ENCODE measurements at places on chromosomes 11 and 22.

- no peak for DNase-seq
These were observed 88.3 kb downstream of the EFCAB6 start for GRCh38 chr22:43723816-43724215.

GRCh38 chr22:25582946-25583345, 18.5 kb downstream of the GRK3 start:
- DNase-seq: no peak

DNA sequence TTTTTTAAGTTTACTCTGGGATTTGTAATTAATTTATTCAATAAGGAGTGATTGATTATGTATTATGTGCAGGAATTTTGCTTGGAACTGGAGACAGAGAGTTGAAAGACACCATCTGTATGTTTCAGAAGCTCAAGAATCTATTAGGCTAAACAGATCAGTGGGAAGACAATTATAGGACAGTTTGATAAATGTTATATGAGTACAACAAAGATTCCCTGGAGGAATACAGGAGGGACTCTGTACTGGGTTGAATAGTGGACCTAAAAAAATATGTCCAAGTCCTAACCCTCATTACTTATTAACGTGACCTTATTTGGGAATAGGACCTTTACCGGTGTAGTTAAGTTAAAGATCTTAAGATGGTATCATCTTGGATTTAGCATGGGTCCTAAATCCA, 681.2 kb downstream of the NELL1 start:
- no peak for DNase-seq

DNA sequence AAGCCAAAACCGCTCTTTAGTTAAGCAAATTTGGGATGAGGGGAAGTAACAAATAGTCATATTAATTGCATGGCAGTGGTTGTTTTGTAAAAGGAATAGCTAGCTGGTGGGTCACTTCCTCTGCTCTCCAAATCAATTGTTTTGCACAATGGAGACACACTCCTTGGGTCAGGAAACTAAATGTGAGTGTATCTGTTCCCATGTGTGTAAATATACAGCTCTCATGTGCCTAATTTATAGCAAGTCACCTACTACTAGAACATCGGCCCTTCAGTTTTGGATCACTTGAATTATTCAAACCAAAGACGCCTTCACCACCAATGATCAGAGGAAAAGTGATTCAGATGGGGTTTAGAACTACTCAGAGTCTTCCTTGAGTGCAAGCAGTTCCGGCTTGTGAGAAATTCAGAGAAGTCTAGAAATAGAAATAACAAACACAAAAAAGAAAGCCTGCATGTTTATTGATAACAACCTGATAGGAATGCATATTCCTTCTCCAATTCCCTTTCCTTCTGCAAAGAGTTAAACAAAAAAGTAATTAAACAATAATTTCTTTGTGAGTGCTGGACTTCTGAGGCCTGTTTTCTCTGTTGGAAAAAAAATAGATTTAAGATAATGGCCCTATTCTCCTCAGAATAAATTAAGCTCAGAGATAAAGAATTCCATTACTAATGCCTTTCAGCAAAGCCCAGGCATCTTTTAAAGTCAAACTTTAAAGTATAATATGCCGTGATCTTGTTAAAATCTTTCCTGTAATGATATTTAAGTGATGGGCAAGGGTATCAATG, 100.4 kb downstream of the KIRREL3 start:
- no peak for DNase-seq

DNA sequence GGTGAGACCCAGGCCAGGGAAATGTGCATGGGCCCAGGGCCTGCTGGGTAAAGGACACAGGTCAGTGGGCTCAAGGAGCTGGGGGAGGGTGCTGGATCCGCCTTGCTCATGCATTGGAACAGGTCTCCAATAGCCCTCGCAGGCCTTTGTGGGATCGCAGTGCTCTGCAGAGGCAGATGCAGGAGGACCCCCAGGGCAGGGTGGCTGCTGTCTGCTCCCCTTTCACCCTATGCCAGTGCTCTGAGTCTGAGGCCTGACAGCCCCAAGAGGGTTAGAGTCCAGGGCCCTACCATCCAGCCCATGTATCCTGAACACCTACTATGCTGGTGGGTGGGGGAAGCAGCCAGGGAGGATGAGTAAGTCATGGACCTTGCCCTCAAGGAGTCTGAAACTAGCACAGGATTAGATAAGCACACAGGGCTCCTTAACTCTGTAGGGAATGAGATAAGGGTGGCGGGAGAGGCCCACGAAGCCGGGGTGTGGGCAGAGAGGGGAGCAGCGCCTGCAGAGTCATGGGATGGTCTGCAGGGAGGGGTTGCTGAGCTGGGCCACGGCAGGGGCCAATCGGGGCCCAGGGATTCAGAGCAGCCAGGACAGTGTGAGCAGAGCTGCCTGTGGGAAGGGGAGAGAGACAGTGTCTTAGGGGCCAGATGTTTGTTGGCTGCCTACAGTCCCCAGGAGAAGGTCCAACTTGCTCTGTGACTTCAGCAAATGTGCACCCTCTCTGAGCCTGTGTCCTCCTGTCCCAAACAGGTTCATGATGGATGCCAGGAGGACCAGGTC, 10.5 kb upstream of the EHD1 start:
- DNase-seq: no peak

- no peak for DNase-seq
These were observed 21.9 kb downstream of the CASP12 start for GRCh38 chr11:104876324-104876723.
